ENCODE measurements at places on chromosomes 2 and 18.
A peak's percentile ranks its signal among the peaks of the same experiment; 100 is the strongest.

- no peak for DNase-seq
Measured at GRCh38 chr18:28666216-28666615, 489.3 kb upstream of the CDH2 start.

GRCh38 chr2:155218945-155219344 lies 520.5 kb downstream of the KCNJ3 start:
- no peak for DNase-seq

- DNase-seq, result no peak
Measured at GRCh38 chr18:11009147-11009546, 140.2 kb downstream of the PIEZO2 start.

- DNase-seq, result no peak
Measured at GRCh38 chr2:47072728-47073191, 82.3 kb downstream of the STPG4 start.

DNA sequence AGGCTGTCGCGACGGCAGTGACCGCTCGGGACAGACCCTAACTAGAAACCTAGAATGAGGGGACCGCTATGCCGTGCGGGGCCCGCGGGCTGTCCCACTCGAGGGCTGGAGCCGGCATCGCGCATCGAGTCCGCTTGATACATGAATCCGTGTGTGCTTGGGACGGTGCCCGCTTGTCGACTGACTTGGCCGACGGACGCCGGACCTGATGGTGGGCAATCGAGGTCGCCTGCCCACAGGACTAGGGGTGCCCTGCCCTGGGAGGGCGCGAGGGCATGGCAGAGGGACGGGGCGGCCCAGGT lies 749 bp upstream of the PTMA start:
- DNase-seq, result peak; percentile 82

DNA sequence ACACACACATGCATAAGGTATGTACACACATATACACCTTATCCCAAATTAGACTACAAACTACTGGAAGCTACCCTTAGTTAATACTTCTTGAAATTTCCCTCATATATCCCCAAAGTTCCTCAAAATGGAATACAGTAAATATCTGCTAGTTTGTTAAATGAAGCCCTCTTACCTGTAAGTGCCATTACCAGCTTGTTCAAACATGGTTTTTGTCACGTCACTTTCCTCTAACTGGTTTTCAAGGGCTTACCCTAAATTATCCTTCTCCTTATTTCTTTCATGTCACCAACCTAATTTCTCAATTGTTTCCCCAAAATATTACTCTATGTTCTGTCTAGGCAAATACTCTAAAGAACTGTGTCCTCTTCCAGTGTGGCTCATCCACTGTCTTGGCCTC lies 24.4 kb upstream of the KIDINS220 start:
- DNase-seq, result no peak

GRCh38 chr18:8635087-8635486 lies 25.9 kb downstream of the RAB12 start:
- no peak for DNase-seq

GRCh38 chr2:180143633-180144337 lies 136.7 kb upstream of the CWC22 start:
- DNase-seq, result no peak

DNA sequence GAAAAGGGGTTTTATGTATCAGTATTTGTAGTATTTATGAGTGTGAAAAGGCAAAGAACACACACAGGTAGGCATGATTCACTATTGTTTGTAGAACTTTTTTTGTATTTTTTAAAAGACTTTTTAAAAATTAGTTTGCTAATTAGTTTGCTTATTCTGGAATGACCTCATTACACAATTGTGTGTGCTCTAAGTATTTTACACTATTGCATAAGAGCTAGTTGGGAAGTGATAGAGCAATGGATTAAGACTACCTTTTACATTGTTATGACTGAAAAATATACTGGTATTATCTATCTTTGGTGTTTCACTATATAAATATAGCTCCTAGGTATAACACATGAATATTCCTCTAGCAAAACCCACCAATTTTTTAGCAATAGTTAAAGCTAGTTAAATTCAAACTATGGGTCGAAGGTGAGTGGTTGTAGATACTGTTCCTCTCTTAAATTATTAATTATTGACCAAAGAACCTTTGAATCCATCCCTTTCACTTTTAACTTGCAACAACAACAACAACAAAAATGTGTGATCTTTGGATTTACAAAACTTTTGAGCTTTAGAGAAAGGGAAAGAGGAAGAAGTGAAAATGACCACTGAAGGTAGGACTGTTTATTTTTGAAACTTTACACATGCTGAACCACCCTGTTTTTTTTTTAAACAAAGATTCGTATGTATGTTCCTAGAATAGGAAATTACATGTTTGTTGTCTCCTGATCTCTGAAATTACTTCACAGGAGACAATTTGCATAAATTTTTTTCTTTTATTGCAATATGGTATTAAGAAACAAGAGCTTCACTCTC lies 18.7 kb downstream of the ITPRID2 start:
- DNase-seq, result no peak

DNA sequence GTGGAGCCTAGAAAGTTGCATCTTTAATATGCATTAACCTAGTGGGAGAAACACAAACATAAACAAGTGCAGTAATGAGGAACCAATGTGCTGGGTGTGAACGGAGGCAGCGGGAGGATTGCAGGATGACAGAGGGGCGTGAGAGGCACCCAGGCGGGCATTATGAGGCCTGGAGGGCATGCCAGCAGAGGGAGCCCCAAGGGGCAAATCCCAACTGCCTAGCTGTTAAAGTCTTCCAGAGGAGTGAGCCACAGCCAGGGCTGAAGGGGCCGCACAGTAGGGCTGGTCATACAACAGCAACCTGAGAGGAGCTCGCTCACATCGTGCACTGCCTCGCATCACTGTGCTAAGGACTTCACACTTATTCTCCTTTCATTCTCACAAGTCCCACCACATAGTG lies 13.3 kb upstream of the PRELID3A start:
- DNase-seq, result no peak

DNA sequence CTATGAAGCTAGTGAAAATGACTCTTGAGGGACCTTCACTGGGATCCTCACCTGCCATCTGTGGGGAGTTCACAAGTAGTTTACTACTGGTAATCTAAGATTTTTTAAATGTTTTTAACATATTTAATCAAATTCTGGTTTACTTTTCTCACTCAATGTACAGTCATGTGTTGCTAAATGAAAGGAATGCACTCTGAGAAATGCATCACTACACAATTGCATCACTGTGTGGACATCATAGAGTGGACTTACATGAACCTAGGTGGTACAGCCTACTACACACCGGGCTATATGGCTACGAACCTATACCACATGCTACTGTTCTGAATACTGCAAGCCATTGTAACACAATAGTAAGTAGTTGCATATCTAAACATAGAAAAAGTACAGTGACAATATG lies 528.0 kb downstream of the BCL11A start:
- DNase-seq, result no peak

- DNase-seq, result no peak
Measured at GRCh38 chr2:37570773-37571586, 100.5 kb downstream of the CDC42EP3 start.

DNA sequence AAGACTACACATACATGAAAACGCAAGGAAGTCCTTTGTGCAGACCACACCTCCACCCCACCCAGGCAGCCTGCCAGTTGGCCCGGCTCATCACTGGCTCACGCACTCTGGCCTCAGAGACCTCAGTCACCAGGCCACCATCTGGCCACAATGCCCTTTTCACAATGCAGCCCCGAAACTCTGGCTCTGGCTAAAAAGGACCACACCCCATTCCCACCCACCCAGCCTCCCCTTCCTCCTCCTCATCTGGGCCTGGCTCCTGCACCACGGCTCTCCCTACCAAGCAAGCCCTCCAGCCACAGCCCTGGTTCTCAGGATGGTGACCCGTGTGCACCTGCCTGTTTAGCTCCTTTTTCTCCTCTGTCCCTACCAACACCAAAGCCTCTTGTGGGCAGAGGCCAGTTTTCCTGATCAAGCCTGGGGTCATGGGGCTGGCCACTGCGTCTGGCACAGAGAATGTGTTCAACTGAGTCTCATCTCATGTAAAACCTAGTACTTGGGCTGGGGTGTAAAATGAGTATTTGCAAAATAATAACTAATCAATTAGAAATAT lies 7.4 kb downstream of the HDAC4 start:
- no peak for DNase-seq

DNA sequence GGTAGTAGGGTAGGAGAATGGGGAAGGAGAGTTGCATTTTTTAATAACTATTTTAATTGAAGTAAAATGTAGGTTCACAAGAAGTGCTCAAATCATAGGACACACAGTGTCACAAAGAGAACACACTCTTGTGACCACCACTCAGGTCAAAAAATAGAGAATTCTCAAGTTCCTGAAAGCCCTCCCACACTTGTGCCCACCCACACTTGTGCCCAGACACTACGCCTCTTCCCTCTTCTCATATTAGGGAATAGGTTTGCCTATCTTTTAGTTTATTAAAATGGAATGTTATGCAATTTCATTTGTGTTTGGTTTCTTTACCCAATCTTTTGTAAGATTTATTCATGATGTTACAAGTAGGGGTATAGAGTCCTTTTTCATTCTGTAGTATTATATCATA lies 67.2 kb downstream of the UGGT1 start:
- DNase-seq, result no peak

- no peak for DNase-seq
Measured at GRCh38 chr2:140200307-140200706, 1420.1 kb upstream of the NXPH2 start.

GRCh38 chr2:140410695-140411094 lies 1630.5 kb upstream of the NXPH2 start:
- DNase-seq, result no peak

DNA sequence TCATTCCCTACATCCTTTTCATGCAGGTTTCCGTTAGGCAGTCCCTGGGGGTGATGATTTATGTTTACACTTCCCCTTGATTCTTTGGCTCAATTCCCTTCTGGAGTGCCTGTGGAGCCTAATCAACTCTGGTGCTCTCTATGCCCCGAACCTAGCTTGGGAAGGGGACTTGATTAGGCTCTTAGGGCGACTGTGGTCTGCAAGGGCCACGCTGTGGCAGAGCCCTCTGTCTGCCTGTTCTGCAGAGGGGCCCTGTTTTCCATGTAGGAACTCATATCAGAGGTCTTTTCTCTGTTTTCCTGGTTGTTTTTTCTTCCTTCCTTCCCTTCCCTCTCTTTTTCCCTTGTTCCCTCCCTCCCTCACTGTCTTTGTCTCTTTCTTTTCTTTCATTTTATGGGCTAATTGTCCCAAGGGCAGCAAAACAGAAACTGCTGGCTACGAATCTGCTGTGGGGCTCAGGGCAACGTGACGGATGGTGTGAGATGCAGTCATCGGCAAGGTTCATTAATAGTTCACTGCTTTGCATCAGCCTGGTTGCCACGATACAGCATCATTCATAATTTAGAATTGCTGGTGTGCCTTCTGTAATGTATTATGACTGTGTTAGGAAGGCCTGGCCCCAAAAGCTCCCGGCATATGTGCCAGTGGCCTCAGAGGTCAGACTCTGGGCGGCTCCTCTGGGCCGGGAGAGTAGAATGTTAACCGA lies 134.5 kb downstream of the NAPG start:
- no peak for DNase-seq

DNA sequence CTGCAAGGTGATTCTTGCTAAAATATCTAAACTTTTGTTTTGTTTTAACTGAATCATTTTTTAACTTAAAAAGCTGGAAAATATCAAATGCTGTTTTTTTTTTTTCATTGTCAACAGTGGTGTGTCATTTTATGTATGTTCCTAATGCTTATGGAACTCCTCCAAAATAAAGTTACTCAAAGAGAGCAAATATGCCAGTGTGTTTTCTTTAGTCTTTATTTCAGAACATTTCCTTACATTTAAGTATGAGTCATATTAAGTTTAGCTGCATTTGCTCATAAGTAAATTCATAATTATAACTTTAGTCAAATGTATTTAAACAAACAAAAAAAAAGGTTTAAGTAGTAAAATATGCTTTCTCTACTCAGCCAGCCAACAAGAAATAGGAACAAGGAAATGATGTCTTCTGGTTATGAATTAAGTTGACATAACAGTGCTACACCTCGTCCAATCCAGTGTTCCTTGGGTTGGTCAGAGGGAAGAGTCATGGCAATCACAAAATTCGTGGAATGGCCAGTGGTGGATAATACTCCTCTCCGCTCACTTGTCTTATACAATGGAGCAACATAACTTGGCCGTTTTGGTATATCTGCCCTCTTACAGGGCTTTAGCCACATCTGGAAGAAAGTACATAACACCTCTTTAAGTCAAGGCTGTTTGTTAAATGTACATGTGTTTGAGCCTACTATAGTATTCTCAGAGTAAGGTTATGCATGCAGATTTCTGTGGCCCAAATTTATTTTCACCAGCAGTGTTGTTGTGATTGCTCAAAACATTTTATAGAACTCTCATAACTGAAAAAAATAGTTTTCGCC lies 80.7 kb downstream of the SLC39A10 start:
- no peak for DNase-seq

GRCh38 chr2:101367508-101367907 lies 19.8 kb downstream of the CREG2 start:
- no peak for DNase-seq

GRCh38 chr2:41061356-41061755 lies 609.5 kb upstream of the SLC8A1 start:
- DNase-seq, result no peak

GRCh38 chr2:105813405-105813804 lies 68.7 kb downstream of the NCK2 start:
- DNase-seq, result no peak

All from cortex of kidney (tissue), 1 donor.